ENCODE measurements at places on chromosomes 16 and 17.

- no peak for DNase-seq
Measured at GRCh38 chr17:27284811-27285415, 9.0 kb upstream of the WSB1 start.

GRCh38 chr16:89407282-89407924 is 83.0 kb downstream of the ANKRD11 start:
- peak; percentile 11 for DNase-seq

DNA sequence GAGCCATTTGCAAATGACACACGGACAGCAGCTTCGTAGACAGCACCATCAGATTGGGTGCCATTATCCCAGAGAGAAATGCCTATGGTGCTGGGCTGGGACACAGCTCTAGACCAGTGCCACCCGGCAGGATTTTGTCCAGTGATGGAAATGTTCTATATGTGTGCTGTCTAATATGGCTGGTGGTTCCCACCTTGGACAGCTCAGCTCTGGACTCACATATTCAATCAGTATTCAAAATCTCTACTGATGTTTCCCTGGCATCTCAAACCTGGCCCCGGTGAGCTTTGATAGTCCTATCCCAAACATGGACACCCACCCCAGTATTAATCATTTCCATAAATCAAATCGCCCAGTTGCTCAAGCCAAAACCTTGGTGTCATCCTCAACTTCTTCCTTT is 23.0 kb downstream of the FA2H start:
- no peak for DNase-seq

GRCh38 chr16:50568187-50568815 is 20.1 kb downstream of the NKD1 start:
- DNase-seq = no peak

GRCh38 chr17:63930951-63931575 is 1.1 kb downstream of the CD79B start:
- peak; percentile 57 for DNase-seq

- no peak for DNase-seq
Measured at GRCh38 chr17:5557485-5557884, 26.8 kb downstream of the NLRP1 start.

- DNase-seq = no peak
Measured at GRCh38 chr16:83392743-83393142, 415.0 kb upstream of the HSBP1 start.

GRCh38 chr17:10022416-10022815 is 117.3 kb upstream of the RCVRN start:
- DNase-seq = no peak

DNA sequence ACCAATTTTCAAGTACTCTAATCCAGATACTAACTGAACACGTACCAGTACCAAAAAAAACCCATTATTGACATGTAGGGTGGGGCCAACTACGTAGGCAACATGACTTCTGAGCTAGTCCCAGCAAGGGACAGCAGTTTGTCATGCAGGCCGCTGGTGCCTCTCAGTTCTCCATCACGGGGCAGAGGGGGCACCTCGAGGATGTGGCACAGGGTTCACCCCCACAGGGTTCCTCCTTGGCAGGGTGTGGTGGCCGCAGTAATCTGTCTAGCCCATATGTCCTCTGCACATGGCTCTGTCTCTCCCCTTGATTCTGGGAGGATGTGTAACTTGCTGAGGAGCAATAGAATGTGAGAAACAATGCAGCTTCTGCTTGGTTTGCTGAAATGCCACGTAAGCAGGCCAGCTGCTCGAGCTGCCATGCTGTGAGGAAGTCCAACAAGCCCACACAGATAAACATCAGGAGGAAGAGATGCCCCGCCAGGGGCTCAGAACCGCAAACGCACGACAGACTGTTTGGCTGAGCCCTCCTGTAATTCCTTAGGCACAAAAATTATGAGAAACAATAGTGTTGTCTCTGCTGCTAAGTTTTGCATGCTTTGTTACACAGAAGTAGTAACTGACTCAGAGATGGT is 62.4 kb downstream of the NT5M start:
- no peak for DNase-seq

GRCh38 chr17:62870552-62870971 is 62.4 kb upstream of the MARCHF10 start:
- no peak for DNase-seq

- DNase-seq = no peak
Measured at GRCh38 chr17:74153821-74154430, 49.6 kb upstream of the RPL38 start.

GRCh38 chr17:18319604-18320256 is 4.6 kb downstream of the SMCR8 start:
- DNase-seq = no peak

DNA sequence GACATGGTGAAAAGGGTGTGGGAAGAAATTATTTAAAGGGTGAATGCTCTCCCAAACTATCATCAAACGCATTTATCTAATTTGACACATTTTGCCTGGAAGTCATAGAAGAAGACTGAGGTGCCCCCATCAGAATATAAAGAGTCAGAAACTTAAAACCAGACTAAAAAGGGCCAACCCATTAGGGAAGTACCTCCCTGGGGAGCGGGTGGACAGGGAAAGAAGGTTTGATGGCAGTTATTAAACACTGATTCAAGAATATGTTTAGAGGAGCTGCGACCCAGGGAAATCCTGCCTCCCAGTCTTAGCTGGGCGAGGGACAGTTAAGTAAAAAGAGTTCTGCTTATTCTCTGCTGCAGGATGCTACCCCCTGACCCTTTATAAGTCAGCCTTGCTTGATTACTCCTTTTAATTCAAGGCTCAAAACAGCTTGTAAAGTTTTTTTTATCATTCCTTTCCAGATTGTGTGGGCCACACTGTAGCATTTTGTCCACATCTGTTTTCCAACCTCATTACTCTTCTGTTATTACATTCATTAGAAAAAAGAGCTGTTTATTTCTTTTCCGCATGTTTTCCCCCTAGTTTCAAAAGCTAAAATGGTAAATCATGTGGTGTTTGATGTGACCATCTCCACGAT is 138.5 kb upstream of the TBX2 start:
- DNase-seq = no peak

DNA sequence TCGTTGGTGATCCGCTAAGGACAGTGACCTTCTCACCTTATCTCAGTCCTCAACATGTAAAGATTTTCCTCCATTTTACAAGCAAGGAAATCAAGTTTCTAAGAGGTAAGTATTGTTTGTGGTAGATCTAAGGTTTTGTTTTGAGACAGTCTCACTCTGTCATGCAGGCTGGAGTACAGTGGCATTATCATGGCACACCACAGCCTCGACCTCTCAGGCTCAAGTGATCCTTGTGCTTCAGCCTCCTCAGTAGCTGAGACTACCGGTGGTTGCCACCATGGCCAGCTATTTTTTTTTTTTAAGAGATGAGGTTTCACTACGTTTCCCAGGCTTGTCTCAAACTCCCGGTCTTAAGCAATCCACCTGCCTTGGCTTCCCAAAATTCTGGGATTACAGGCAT is 34.9 kb downstream of the PRKCA start:
- DNase-seq = no peak

GRCh38 chr17:78992542-78993212 is 13.0 kb upstream of the LGALS3BP start:
- DNase-seq = no peak

GRCh38 chr16:77679901-77680300 is 42.4 kb upstream of the NUDT7 start:
- no peak for DNase-seq

GRCh38 chr17:59643159-59644140 is 23.8 kb downstream of the CLTC start:
- DNase-seq = no peak

GRCh38 chr16:11698271-11698689 is 30.0 kb downstream of the SNN start:
- DNase-seq = peak; percentile 47

- DNase-seq = peak; percentile 75
Measured at GRCh38 chr16:68079626-68080344, 5.4 kb upstream of the NFATC3 start.

DNA sequence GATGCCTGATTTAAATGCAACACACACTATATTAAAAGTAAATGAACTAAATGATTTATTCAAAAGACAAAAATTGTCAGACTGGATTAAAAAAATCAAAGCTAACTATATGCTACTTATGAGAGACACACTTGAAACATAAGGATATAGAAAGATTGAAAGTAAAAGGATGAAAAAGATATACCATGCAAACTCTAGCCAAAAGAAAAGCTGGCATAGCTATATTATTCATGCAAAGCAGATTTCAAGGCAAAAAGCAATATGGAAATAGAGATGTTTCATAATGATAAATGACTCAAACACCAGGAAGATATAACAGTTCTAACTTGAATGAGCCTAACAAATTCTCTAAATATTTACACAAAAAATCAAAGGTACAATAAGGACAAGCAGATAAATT is 149.2 kb downstream of the MYO1D start:
- DNase-seq = no peak

- no peak for DNase-seq
Measured at GRCh38 chr16:80947708-80948625, 58.7 kb downstream of the CMC2 start.

GRCh38 chr17:42773290-42774035 is at the start of gene VPS25:
Gene VPS25, plus strand, starts transcription at chr17:42773449. Its CDS starts 27 bp downstream, at chr17:42773476.
- DNase-seq = peak; percentile 83

DNA sequence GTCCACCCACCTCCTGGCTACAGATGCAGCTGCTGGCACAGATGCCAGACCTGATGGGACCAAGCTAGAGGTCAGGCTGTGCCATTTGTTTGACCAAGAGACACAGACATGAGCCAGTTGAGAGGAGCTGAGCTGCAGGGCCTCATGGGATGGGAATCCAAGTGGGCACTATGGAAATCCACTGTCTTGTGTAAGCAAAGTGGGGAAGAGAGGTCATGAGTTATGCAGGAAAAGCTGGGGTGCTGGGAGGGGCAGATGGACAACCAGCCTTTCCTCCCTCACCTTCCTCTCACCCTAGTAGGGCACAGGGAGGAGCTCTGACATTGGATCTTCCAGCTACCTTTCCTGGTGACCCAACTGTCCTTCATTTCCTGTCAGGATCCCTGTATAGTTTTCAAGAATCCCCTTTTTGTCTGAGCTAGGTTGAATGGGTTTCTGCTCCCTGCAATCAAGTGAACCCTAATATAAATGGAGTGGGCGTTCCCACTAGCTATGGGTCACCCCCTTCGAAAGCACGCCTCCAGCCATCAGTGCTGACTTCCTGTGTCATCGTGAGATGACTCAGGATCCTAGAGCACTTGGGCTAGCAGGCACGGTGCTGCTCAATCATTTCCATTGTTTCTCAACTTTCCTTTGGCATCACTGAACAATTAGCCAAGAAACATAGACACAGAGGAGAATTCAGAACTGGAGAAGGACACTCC is 13.6 kb downstream of the ATPAF2 start:
- DNase-seq = peak; percentile 41

- DNase-seq = no peak
Measured at GRCh38 chr16:55331648-55332185, 7.7 kb downstream of the IRX6 start.

- DNase-seq = no peak
Measured at GRCh38 chr16:19784183-19784736, 66.2 kb downstream of the IQCK start.

DNA sequence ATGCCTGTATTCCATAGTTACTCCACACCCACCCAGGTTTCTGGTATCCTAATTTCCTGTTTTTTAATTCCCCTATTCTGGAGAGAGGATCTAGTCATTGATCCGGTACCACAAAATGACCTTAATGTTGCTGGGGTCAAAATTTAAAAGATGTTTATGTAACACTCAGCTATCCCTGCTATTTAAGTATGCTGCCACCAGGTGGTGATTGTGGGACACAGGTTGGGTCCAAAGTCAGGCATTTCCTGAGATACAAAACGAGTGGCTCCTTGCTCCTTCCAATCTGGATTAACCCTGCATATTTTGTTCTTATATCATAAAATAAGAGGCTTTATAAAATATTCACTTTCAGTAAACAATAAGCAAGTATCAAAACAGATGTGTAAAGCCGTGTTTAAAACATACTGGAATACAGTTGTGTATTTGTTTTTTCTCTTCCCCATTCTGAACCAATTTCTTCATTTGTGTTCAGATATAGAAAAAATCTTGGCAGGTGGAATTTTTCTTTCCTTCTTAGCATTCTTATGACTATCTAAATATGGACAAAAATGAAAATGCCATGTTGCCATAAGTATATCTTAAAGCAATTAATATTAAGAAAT is 16.3 kb downstream of the HS3ST4 start:
- no peak for DNase-seq

- DNase-seq = no peak
Measured at GRCh38 chr16:75116081-75116910, at the start of gene LDHD. Gene LDHD, minus strand, starts transcription at chr16:75116780. Its CDS starts 60 bp downstream, at chr16:75116720.

GRCh38 chr16:89420204-89420603 is 70.2 kb downstream of the ANKRD11 start:
- DNase-seq = no peak

- DNase-seq = no peak
Measured at GRCh38 chr16:5328546-5328945, 231.0 kb upstream of the EEF2KMT start.

DNA sequence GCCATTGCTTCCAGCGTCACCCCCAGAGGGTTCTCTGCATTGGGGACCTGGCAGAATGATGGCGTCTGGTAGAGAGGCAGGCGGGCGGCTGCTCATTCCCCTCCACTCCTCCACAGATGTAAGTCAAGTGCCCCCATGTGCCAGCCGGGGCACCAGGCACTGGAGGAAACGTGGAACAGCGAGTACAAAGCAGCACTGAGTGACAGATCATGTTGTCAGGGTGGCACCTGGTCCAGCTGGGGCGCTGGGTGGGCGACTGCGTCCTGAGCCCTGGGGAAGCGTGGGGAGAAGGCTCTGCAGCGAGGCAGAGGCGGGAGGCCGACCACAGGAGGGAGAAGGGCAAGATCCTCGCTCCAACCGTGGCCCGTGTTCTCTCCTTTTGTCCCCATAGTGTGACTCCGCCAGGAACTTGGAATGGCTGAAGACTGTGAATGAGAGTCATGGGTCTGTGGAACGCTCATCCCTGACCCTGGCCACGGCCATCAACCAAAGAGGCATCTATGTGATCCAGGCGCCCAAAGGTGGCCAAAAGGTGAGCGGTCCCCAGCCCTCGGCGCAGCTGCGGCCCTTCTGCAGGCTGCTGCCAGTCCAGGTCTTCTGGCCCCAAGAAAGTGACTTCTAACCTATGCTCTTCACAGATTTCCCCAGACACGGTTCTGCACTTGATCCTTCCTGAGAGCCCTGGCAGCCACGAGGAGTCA is 76.7 kb downstream of the RNF213 start:
- DNase-seq = no peak

- no peak for DNase-seq
Measured at GRCh38 chr17:50024808-50025207, 29.8 kb upstream of the DLX3 start.

DNA sequence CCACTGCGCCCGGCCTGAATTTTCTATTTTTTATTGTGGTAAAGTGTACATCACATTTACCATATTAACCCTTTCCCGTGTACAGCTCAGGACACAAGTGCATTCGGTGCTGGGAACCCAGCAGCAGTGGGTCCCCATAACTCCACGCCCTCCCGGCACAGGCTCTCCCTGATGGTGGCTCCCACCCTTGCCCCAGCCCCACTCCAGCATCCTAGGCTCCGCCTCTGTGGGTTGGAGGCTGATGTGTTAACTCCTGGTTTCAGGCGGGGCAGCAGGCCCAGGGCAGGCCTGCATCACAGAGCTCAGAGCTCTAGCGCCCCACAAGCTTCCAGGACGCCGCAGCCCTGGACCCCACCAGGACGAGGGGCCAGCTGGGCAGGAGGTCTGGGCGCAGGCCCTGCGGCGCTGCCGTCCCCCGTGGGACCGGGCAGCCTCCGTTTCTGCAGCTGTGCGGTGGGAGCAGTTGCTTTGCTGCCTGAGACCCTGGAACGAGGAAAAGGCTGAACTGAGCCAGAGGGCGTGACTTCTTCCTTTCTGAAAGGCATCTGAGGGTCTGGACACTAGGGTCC is 19.6 kb downstream of the ZFPM1 start:
- DNase-seq = no peak
